Activated naive CD4-positive, alpha-beta T cell (primary cell): ENCODE measurements at places on chromosomes 3 and 15.

DNA sequence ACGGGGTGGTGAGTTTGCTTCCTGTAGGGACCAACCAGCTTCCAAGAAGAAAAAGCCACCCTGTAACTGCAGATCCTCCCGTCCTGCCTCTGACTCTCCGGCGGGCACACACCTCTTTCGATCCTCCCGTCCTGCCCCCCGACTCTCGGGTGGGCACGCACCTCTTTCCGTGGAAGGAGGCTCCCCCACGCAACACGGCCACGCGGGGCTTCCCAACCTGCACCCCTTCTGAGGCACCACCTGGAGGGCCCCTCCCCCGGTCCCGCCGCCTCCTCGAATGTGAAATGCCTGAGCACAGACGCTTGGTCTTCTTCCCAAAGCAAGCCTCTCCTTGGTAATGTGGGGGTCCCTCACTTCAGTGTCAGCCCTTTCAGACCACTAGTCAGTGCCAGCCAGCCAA lies 7.3 kb downstream of the ADAMTS17 start:
- DNase-seq = no peak

GRCh38 chr15:63888823-63889222 lies 55.1 kb upstream of the HERC1 start:
- no peak for DNase-seq

DNA sequence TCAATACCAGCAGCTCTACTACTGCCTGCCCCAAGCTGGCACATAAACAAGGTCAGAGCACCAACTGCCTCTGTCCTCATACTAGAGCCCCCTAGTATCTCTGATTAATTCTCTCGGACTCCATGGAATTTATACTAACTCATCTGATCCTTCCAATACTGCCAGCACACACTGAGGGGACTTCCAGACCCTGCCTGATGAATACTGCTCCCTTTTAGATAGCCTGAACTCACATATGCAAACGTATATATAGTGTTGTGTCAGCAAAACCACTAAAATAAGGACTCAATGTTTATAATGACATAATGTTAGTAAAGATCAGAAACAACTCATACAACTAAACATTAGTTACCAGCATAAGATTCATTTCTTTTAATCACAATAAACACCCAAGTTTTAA lies 25.0 kb downstream of the CEP70 start:
- no peak for DNase-seq

- no peak for DNase-seq
Observed at GRCh38 chr3:156161172-156161571, 40.8 kb downstream of the KCNAB1 start.

- DNase-seq = no peak
Observed at GRCh38 chr3:111613294-111613693, 18.1 kb upstream of the ZBED2 start.

DNA sequence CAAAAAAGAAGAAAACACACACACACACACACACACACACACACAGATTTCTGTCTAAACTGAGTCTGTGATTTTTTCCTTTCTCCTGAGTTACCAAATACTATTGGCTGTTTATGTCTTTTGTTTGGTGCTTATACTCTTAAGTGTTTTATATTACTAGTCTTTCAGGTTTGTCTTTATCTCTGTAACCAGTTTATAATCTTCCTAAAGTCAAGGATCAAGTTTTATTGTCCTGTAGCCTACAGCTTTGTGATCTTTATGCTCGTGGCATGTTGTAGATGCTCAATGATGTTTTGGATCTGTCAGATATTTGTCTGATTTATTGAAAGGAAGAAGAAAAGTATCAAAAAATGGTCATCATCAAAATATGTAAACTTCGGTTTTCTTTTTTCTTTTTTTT lies 4.6 kb downstream of the MAP2K5 start:
- DNase-seq = no peak

- no peak for DNase-seq
Observed at GRCh38 chr15:65450556-65450955, 27.8 kb upstream of the IGDCC4 start.

DNA sequence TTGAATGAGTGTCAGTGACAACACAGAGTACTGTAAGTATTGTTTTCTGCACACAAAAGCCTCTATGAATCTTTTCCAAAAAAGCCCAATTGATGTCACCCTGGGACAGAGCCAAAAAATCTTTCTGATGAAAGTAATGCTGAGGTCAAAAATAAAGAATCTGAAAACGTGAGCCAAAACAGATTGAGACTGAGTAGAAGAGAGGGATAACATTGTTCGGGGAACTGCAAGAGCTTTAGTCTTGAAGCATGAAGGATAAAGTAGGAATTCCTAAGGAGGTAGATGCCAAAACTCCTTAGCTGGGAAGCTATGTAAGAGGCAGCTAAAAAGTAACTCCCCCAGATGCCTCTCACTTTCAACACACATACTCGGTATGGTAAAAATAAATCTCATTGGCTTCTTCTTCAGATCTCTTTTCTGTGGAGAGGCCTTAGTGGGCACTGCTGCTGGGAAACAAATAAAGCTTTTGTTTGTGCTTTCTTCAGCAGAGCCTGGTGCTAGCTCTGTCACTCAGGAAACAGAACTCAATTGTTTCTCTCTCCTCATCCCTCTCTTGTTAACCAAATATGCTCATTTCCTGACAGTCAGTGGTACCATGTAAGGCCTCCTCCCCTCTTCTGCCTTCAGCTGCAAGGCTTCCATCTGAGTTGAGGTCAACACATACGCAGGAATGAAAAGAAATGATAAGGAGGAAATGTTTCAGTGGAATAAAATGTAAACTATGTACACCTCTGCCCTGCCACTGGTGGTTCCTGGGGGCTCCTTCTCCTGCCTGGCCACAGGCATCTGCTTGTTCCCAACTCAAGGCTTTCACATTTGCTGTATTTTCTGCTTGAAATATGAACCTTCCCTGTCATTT lies 58.1 kb downstream of the CD200 start:
- no peak for DNase-seq

- DNase-seq = no peak
Observed at GRCh38 chr15:77026501-77027110, 31.7 kb downstream of the PSTPIP1 start.

GRCh38 chr15:38539008-38539343 lies 25.6 kb downstream of the RASGRP1 start:
- DNase-seq = no peak
